ENCODE measurements at places on chromosomes 2 and 18.

DNA sequence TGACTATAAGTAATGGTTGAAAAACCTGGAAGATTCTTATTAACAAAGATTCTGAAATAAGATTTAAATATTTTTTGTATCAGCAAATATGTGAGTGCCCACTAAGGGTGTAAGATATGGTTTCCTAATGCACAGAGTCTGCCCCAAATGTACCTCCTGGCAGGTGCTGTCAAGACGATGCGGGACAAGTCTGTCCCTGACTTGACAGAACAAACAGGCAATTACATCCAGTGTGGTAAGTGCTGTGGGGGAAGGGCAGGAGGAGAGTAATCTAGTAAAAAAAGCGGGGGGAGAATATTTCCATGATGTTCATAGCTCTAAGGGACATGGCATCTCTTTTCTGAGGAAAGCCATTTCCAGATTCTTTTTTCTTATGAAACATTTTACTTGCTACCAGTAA, 127.5 kb downstream of the COL4A4 start:
- DNase-seq = no peak

DNA sequence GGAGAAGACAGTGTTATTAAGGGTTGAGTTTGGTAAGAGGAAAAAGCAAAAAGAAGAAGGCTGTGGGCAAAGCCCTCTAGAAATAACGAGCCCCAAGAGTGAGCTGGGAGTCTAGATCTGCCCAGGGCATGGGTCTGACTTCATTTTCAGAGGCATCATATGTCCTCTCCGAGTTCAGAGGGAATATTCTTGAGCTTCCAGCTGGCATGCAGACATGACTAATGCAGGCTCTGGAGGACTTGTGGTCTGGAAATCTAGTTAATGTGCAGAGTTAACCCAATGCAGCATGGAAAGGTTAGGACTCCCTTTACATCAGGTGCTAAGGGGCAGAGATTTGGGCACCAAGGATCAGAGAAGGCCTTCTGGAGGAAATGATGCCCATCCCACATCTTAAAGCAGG, 7.3 kb downstream of the ACMSD start:
- peak; percentile 49 for DNase-seq

DNA sequence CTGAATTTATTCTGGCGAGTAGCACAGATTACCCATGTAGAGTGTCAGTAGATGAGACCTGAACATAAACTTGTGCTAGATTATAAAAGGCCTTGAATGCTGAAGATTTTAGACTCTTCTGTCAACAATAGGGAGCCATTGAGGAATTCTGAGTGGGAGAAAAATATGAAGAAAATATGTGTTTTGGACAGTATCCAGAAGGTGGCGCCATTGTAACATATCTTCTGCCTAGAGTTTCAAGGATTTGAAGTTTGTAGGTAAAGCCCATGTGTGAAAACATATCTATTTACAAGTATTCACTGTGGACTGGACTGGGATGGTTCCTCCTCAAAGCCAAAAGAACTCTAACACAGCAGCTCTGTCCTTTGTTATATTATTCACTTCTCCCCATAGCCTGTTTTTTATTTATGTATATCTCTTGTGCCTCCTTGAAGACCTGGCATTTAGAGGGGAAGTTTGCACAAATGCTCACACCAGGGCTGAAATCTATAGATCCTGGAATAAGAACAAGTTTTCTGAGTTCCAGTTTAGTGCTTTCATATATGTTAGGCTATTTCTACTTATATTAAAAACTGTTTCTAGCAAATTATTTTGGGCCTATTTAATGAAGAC, 124.9 kb downstream of the RDH14 start:
- DNase-seq = peak; percentile 65

- DNase-seq = peak; percentile 29
Observed at GRCh38 chr2:144198116-144198515, 321.8 kb downstream of the ZEB2 start.

DNA sequence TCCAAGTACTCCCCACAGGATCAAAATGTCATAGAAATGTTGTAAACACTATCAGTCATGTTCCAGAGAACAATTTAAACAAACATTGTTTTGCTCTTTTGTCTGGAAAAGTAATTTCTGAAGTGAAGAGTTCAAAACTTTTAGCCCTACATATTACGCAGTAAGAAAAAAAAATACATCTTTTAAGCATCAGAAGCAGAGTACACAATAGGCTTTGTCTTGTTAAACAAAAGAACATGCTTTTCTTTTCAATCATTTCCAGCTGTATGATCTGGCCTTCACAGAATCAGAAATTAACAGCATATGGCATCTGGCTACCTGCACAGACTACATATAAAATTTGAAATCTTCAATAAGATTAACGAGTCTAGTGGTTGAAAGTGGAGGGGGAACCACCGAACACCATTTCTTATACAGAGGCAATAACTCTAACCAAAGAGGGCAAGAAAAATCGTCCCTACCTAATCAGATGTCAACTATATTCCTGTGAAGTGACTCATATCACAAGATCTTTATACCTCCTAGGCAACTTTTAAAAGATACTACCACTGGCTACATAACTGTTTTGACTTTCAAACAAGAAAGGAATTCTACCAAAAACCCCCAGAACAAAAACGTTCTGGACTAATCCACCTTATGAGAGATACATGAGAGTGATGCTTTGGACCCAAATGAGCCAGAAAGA, 149.3 kb downstream of the EXOC6B start:
- DNase-seq = no peak

GRCh38 chr2:43637030-43637803, at the start of gene PLEKHH2:
Gene PLEKHH2 (plus strand): TSS chr2:43637260. CDS start chr2:43644674, 7,414 bp downstream.
- peak; percentile 73 for DNase-seq

GRCh38 chr2:29317077-29317517, 201.9 kb downstream of the CLIP4 start:
- DNase-seq = no peak

- DNase-seq = peak; percentile 66
Observed at GRCh38 chr2:173048897-173049661, 26.6 kb upstream of the MAP3K20 start.

DNA sequence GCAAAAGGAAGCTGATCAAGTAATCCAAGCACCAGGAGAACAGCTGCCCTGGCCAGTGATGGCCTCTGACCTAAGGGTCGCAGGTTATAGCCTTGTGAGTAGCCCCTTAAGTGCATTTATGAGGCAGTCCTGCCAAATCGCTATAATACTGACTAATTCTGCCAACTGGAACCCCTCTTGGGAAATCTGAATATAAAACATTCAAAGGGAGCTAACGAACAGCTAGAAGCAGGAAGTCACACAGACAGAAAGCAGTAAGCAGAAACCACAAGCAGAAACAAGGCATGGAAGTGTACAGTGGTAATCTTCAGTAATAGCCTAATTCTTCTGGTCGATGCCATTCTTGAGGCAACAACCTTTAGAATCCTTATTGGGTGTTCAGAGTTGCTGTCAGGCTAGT, 521.3 kb downstream of the METTL4 start:
- DNase-seq = no peak

- DNase-seq = no peak
Observed at GRCh38 chr18:7541835-7542234, 25.3 kb upstream of the PTPRM start.

- no peak for DNase-seq
Observed at GRCh38 chr2:212392043-212392442, 146.6 kb downstream of the ERBB4 start.

DNA sequence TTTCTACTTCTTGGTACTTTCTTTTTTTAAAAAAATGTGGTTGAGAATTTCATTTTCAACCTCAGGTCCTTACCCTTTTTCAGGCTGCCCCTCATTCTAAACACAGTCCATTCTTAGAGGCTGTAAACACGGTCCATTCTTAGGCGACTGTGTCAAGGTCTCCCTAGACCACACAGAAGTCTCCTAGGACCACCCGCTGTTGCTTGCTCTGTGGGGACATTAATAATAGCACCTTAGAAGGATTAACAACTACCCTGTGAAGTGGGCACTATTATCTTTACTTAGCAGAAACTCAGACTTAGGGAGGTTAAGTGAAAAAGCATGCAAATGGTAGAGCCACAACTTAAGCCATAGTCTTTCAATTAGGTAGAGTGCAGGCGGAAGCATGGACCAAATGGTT, 91.7 kb downstream of the RBMS1 start:
- no peak for DNase-seq

DNA sequence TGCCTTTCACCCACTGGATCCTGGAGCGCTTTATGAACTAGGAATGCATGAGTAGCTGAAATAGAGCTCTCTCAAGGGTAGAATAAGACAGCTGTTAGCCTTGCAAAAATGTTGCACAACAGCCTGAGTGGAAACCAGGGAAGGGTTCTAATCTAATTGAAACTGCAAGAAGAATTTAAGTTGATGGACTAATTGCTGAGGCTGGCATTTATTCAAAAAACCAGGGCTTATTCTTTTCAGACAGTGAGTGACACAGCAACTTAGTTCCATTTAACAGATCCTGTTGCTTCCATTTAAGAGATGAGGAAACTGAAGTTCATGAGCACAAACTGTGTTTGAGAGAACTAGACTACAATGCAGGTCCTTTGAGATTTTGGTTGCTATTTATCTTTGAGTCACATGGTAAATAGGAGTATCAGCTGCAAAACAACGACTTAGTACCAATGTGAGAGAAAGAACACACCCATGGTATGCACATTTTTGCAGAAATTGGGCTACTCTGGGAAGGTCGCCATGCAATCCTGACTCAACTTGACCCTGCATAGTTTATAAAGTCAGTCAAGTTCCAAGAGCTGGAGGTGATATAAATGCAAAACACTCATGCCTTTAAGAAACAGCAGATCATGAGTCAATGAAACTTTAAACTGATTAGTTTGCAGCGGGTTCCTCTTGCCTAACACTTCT, 76.4 kb upstream of the PARD3B start:
- DNase-seq = peak; percentile 51

DNA sequence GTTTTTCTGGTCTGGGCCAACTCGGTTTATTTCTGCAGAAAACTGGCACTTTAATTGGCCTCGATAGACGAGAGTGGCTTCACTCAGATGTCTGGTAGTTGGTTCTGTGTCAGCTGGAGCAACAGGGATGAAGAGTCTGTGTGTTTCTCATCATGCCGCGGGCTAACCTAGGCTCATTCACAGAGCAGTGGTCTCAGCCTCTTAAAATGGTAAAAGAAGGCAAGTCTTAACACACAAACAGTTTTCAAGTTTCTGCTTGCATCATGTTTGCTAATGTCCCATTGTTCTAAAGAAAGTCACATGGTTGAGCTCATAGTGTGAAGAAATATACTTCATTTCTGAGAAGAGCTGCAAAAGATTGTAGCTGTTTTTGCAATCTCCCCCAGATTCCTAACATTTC, 37.5 kb upstream of the ANXA4 start:
- DNase-seq = no peak

All from HS-27A (cell line).